ENCODE measurements at places on chromosomes 4 and X.

GRCh38 chrX:46642145-46642544, 68.6 kb downstream of the CHST7 start:
- DNase-seq: no peak

DNA sequence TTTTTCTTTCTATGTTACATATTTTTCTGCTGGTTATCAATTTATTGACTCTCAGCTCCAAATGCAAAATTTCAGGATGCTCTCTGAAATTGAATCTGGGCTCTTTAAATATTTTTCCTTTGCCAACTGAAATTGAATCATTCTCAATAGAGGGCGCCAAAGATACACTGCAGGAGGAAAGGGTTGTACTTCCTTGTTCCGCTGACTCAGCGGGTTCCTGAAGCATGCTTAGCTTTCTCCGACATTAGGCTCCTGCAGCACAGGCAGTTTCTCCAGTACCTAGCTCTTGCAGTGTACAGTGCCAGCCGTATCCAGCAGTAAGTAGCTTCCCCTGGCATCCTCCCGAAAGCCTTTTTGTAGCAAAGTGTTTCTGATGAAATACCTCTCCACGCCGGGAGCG, 28.8 kb upstream of the CFAP47 start:
- no peak for DNase-seq

GRCh38 chr4:2732526-2732925, 23.6 kb downstream of the TNIP2 start:
- no peak for DNase-seq

GRCh38 chrX:96568071-96568470, 116.6 kb upstream of the DIAPH2 start:
- DNase-seq: no peak

Measured in Right ventricle myocardium inferior (tissue), 1 donor.